ENCODE measurements at places on chromosomes 2 and 18.

GRCh38 chr2:204432196-204432595 is 113.1 kb upstream of the PARD3B start:
- DNase-seq: no peak

DNA sequence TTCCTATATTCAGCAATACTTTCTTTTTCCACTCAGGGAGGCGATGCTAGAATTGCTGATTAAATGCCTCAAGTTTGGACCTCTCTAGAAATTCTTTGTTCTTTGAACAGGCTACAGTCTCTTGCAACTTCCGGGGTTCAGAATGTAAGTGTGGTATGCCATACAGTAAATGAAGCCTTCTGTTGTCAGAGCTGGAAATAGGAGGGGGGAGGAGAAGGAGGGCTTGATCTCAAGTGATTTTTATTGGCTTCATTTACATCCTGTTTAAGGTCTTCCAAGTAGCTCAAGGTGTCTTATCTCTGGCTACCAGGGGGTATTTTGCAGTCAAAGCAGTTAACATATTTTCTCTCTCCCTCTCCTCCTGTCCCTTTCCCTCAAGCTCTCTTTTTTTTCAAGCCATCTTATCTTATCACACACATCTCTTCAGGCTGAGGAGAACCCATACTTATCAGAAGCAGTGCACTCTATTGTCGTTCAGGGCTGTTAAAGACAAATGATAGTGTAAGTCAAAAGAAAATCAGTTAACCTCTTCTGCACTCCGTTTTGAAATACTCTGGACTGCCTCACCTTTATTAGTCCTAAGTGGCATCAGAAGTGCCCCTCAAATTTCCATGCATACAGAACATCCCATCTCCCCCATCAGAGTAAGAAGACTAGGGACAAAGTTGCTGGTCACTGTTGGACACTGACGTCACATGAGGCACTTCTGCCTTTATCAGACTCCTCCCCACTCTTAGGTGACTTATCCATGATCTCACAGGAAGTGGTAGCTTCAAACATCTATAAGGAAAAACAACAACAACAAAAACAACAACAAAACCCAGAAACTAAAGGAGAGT is 112.2 kb downstream of the ZNF521 start:
- peak; percentile 65 for DNase-seq

DNA sequence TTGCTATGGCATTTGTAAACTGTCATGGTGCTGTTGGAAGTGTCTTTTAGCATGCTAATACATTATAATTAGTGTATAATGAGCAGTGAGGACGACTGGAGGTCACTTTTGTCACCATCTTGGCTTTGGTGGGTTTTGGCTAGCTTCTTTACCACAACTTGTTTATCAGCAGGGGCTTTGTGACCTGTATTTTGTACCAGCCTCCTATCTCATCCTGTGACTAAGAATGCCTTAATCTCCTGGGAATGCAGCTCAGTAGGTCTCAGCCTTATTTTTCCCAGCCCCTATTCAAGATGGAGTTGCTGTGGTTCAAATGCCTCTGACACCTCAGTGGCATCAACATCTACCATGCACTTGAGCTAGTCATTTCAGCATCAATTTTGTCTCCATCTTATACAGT is 29.7 kb downstream of the LYPD6 start:
- no peak for DNase-seq

DNA sequence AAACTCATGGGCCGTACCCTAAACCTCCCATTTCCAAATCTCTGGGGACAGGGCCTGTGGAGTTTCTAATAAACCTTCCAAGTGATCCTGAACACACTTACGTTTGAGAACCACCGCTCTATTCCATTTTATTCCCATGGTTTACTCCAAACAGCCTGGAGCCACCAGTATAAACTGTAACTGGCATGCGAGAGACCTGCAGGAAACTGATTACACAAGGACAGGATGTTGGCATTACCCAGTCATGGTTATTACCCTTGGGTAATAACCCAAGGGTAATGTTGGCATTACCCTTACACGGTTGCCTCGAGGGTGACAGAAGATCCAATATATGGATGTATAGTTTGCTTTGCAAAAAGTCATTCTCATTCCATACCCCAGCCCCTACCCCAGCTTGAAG is 37.0 kb upstream of the YPEL5 start:
- DNase-seq: no peak

DNA sequence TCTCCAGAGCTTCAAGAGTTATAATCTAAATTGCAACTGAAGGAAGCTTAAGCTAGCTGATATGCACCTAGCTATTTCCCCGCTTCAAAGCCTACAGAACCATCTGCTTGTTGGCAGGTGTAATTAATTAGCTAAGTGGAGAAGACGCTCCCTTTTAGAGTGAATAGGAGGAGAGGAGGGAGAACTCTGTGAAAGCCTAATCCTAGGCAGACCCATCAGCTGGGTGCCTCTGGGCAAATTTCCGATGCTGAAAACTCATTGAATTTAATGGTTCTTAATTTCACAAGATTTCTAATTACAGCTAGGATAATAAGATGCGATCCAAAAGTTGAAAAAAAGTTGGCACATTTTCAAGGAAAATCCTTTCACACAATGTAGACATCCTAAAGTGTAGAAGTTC is 735.9 kb downstream of the ERBB4 start:
- no peak for DNase-seq

Measured in fibroblast of the aortic adventitia (primary cell).